ENCODE measurements at places on chromosomes 11 and 22.

DNA sequence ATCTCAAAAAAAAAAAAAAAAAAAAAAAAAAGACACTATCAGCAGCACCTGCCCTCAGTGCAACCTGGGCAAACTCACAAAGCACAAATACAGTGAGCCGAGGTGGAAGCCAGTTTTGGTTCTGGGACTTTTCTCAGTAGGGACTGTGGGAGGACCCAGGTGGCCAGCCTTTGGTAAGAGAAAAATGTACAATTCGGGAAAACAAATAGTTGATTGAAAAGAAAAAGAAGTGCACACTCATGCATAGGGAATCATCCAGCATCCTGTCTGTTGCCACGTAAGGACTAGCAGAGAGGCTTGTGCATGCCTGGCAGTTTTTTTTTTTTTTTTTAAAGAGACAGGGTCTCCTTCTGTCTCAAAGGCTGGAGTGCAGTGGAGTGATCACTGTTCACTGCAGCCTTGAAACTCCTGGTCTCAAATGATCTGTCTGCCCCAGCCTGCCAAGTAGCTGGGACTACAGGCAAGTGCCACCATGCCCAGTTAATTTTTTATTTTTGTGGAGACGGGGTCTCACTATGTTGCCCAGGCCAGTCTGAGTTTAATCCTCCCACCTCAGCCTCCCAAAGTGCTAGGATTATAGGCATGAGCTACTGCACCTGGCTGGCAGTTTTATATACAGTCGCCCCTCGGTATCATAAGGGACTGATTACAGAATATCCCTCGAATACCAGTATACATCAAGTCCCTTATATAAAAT lies 36.7 kb downstream of the TPST2 start:
- no peak for DNase-seq

DNA sequence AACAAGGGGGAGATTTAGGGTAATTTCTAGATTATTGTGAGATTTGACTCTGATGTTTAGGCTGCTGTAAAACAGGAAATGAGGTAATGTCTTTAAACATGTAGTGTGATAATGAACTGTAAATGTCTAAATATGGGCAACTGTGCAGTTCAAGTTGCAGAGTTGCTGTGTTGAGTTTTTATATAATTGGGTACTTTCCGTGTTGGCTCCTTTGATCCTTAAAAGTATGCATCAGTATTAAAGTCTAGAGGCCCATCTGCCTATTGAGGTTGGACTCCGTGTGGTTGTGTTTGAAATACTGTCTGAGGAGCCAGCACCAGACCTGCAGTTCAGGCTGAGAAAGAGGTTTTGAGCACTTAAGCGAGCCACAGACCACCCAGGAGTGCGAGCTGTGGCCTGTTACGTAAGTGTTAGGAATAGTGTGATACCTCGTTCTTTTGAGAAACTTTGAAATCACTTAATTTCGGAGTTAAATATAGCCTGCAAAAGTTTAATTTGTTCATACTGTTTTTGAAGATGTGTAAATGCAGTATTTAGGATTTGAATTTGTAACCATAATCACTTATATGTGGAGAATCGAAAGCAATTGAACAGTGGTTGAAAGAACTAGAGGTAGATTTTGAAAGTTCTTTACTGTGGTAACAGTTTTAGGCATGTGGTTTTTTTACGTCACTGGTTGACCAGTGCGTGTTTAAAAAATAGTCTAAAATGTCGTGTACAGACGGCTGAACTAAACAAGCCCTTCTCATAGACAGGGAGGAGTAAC lies 9.0 kb downstream of the FAM118A start:
- no peak for DNase-seq

DNA sequence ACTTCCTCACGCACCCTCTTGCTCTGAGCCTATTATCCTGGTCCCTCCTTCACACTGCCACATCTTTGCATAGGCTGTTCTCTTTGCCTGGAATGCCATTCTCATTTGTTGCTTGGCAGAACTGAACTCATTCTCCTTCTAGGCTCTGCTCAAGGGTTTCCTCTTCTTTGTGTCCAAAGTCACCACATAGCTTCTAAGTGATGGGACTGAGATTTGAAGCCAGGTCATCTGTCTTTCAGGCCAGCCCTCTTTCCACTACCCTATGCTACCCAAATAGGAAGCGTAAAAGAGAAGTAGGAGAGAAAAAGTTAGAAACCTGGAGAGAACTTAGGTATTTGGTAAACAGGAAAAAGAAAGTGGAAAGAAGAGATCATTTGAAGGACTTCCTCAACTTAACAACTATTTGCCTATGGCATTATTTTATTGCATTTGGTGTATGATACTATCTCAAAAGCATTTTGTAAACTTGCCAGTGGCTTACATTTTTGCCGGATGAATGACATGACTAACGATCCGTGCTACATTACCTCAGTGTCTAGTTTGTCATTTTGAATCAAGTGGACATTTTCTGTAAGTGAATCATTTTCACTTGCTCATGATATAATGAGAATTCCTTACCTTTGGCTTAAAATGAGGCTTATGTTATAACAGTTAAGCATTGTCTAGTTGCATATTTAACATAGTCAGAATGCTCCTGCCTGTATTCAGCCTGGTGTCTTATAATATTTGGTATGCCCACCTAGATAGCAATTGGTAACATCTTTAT lies 18.5 kb downstream of the NF2 start:
- no peak for DNase-seq

DNA sequence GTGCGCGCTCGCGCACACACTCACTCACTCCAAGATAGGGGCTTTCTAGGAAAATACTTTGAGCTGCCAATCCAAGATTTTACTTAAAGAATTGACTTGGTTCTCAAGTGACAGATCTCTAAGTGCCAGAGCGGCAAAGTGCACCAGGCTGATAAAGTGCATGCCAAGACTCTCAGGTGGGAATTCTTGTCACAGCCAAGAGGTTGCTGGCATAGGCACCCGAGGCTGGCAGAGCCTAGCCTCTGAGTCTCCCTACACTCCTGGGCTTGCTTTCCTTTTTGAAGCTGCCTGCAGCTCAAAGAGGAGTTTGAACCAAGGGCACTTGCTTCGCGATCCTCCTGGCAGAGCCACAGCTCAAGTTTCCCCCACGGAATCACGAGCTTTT lies 2.5 kb upstream of the ADM start:
- DNase-seq, result no peak

DNA sequence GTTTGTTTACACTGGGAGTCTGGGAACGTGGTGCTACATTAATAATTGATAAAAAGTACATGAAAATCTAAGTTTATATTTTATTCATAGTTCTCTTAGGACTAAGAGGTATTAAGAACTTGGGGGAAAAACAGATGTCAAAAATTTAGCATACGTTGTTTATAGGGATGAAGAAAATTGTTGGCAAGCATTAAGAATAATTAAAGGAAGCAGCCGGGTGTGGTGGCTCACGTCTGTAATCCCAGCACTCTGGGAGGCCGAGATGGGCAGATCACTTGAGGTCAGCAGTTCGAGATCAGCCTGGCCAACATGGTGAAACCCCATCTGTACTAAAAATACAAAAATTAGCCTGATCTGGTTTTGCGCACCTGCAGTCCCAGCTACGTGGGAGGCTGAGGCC lies 60.7 kb upstream of the ADORA2A start:
- DNase-seq, result no peak

GRCh38 chr22:20406686-20407408 lies 12.9 kb downstream of the ZNF74 start:
- no peak for DNase-seq

DNA sequence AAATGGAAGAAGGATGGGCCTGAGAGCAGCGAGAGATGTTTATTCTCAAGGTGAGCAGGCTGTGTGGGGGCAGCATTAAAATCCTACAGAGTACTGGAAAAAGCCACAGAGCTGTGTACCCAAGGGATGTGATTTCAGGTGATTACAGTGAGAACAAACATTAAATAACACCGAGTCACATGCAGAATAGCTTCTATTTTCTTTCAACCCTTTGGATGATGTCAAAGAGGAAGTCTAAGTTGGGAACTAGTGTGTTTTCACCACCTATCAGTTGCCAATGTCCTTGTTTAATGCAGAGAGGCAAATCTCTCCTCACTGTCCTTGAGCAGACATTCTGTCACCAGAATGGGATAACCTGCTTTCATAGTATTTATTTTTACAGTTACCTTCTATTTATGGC lies 379.6 kb upstream of the NARS2 start:
- DNase-seq, result no peak

DNA sequence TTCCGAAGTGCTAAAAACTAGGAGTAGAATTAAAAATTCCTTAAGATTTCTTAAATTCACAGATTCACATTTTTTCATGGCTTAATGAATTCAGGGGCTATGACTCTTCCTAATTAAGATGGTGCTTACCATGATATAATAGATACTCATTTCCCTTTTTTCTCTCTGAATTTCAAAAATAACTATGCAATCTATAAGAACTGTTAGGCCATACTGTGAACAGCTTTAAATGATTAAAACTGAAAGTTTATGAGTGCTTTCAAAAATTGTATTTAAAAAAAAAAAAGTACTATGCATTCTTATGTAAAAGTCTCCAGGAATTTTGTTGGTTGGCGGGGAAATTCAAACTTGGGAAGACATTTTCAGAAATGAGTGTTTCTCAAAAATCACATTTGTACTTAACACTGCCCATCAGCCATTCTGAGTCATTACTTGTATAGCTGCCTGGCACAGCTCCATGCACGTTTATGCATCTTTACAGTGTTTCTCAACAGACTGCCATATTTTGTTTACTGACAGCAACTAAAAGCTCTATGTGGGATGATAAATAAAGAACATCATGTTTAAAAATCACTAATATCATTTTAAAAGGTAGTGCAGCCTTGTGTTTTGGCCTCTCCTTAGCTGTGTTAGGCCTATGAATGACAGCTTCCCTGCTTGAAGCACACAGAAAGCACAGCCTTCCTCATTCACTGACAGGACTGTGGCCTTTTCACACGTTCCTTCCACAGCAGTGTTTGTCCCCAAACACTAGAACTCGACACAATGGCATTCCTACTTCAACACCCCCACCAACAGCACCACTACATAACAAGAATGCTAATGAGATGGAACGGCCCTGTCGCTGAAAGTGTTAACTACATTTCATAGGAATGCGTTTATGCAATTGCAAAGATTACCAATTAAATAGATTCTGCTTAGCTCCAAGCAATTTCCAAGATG lies 131.4 kb downstream of the DCDC1 start:
- DNase-seq, result no peak

- peak; percentile 44 for DNase-seq
Observed at GRCh38 chr11:122656631-122657101, 1.1 kb downstream of the UBASH3B start.

GRCh38 chr11:48107188-48107704 lies 109.4 kb upstream of the OR4B1 start:
- peak; percentile 25 for DNase-seq

GRCh38 chr11:17036666-17037658 lies 22.7 kb upstream of the PLEKHA7 start:
- no peak for DNase-seq

- no peak for DNase-seq
Observed at GRCh38 chr22:38104084-38104483, 6.4 kb downstream of the BAIAP2L2 start.

GRCh38 chr22:46627806-46628482 lies 7.8 kb downstream of the GRAMD4 start:
- no peak for DNase-seq

DNA sequence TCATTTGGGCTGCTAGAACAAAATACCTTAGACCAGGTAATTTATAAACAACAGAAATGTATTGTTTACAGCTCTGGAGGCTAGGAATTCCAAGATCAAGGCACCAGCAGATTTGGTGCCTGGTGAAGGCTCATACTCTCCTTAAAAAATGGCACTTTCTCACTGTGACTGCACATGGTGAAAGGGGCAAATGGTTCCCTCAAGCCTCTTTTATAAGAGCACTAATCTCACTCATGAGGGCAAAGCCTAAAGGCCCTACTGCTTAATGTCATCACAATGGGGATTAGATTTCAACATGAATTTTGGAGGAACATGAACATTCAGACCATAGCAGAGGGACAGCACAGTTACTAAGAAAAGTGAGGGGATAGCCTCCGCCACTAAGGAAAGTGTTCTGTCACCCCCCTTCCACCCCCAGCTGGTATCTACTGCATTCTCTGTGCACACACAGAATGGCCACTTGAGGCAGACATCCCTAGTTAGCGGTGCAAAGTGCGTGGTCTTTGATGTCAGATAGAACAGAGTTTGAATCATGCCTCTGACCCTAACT lies 47.2 kb upstream of the CEP295 start:
- DNase-seq, result no peak

DNA sequence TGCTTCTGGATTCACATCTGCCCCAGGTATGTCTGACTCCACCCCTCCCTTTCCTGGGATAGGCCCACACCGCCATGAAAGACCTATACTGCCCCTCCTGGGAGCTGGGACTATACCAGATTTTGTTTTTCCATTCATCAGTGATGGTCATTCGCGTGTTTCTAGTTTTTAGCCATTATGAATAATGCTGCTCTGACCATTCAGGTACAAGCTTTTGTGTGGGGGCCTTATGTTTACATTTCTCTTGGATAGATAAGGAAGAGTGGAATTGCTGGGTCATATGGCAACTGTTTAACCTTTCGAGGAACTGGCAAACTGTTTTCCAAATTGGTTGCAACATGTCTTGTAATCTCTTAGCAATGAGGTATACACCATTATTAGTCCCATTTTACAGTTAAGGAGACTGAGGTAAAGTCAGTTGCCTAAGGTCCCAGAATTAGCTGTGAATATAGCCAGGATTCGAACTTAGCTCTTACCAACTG lies 1.2 kb upstream of the TBC1D10A start:
- DNase-seq, result no peak

GRCh38 chr11:65719871-65720210 lies 757 bp downstream of the RNASEH2C start:
- peak; percentile 20 for DNase-seq

DNA sequence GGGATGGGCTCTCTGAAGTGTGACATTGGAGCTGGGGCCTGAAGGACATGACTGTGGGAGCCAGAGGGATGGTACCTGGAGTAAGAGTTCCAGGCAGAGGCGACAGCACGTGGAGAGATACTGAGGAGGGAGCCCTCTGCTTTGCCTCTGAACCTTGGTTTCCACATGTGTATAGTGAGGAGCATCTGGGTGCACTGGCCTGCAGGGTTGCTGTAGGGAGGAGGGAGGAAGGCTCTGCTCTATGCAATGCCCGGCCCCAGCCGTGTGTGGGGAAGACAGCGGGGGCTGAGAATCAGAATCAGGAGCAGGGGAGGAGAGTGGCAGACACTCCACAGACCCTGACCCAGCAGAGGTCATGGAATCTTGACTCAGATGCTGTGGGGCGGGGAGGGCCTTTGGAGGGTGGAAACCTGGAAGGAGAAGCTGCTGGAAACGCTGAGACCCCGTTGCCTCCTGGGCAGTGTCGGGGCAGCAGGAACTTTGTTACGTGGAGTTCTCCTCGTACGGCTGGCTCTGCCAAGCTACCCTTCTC lies 4.0 kb downstream of the SCYL1 start:
- DNase-seq, result no peak

- no peak for DNase-seq
Observed at GRCh38 chr11:66721939-66722338, 7.1 kb downstream of the SPTBN2 start.

DNA sequence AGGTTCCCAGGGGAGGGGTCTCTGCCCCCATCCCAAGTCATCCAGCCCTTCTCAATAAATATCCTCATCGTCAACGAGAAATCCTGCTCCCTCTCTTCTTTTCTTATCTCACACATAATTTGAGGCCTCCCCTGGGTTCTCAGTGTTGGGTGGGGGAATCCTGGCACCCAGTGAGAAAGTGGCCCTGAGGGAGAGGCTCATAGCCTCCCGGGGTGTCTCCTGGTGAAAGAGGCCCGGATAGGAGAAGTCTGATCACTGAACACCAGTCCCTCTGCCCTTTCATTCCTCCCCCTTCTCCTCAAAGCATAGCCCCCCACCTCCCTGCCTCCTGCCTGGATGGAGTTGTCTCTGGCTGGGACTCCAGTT lies 35.3 kb downstream of the IGLL5 start:
- DNase-seq, result no peak

GRCh38 chr11:43582863-43583462 lies 97.6 kb upstream of the HSD17B12 start:
- DNase-seq, result no peak

- no peak for DNase-seq
Observed at GRCh38 chr11:112345166-112345565, 84.5 kb upstream of the PLET1 start.
